Suppressor macrophage treated with lipopolysaccharide for 4 hours (primary cell): ENCODE measurements at places on chromosomes 4 and X.

- no peak for DNase-seq
Measured at GRCh38 chrX:39012621-39013111, 211.4 kb downstream of the MID1IP1 start.

DNA sequence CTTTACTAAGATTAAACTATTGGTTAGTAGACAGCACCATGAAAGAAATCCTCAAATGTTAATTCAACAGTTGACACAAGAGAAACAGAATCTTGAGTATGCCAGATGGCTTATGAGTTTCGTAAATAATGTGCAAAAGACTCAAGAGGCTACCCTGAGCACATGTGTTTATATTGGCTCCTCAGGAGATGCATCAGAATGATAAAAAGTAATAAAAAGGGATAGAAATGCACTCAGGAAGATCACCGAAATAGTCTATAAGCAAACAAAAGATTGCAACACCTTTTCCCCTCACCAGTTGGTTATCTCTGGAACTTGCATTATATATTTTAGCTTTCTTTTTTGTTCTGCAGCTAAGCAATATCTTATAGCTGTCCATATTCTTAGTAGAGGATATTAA, 84.4 kb downstream of the SCFD2 start:
- DNase-seq = no peak

DNA sequence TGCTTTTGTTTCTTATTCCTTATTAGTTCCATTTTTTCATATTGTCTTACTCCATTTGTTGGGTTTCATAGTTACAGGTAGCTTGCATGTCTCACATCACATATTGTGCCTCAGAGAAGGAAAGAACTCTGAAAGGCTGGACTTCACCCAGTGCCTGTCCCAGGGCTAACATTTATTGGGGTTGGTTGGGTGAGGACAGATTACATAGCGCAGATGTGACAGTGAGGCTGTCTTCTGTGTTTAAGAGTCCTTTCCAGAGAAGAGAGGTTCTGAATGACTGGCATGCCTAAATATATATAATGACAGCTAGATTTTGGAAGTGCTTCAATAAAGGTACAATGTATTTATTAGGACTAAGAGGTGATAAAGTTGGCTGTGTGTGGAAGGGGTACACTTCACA, 2.7 kb downstream of the ZNF330 start:
- no peak for DNase-seq

- peak; percentile 71 for DNase-seq
Measured at GRCh38 chr4:123415977-123416376, 19.4 kb downstream of the SPRY1 start.

- no peak for DNase-seq
Measured at GRCh38 chrX:143231492-143231891, 205.8 kb downstream of the SPANXN4 start.
